ENCODE measurements at places on chromosomes 4 and X.

GRCh38 chr4:173827707-173828106, 297.7 kb upstream of the HAND2 start:
- DNase-seq, result no peak

GRCh38 chr4:183657564-183657963, 1.4 kb downstream of the RWDD4 start:
- DNase-seq, result no peak

DNA sequence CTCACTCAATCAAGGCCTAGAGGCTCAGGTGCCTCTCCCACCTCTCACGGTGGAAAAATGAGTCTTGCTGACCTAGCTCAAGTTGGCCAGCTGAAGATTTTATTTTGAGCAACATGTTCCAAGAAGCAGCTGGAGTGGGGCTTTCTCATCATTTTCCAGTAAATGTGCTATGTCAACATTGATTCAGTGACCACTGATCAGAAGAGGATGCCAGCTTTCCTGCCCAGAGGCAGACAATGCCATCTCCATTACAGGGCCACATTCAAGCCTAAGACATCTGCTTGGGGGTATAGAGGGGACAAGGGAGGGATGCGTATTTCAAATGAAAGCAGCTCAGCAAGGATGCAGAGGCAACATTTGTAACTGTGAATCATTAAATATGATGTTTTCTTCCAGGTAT, 3.0 kb downstream of the MEPE start:
- no peak for DNase-seq

DNA sequence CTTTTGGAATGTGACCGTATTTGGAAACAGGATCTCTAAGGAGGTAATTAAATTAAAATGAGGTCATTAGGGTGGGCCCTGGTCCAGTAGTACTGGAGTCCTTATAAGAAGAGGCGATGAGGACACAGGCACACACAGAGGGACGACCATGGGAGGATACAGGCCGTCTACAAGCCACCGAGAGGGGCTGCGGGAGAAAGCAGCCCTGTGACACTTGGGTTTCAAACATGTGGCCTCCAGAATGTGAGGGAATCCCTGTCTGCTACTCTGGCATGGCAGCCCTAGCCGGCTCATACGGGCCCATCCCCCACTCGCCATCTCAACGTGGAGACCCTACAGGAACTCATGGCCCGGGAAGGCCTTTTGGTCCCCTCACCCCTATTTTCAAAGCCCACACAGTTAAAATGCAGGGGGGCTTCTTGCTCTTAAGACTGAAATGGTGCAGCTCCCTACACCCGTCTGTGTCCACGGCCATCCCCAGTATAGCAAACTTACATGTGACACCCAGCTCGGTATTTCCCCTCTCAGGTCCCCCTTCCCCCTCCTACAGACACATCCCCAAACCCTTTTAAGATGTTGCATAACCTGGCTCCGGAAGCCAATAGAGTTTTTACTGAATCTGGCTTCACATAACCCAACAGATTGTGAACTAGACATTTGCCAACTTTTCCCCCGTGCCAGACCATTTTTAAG, 124.1 kb upstream of the TBL1X start:
- peak; percentile 29 for DNase-seq

GRCh38 chrX:143945171-143945570, 61.3 kb downstream of the UBE2NL start:
- no peak for DNase-seq

DNA sequence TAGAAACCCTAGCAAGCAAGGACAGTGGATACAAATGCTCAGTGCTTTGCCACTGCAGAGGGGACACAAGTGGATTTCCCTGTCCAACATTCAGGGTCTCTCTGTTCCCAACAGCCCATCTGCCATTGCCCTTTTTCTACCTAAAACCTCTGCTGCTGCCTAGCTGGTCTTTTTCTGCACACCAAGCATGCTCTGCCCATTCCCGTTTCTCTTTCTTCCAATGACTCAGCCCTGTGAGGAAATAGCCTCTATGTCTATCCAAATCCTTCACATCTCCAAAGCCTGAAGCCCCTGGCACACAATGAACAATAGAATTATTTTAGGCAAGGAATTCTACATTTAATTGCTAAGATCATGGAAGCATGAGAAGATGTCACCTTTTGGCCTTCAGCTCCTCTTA, 5.7 kb upstream of the AMELX start:
- no peak for DNase-seq

DNA sequence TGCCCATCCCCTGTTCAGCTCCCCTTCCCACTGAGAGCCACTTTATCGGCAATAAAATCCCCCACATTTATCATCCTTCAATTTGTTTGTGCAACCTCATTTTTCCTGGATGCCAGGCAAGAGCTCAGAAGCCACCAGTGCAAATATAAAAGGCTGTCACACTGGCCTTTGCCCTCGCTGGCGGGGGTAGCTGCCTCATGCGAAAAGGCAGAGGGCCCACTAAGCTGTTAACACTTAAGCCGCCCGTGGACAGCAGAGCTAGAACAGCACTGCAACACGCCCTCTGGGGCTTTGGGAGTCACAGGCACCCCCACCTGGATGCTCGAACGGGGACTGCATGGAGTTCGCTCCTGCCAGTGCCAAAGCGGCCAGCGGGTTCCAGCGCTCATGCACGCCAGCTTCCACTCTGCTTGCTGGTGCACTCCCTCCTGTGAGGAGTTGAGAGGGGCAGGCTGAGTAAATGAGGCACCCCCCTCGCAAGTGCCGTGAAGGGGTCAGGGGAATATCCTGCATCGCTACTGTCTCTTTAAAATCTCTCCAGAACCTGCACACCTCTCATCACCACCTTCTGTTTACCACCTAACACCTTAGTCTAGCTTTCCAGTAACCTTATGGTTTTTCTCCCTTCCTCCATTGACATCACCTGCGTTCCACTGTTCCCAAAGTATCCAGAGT, 99.5 kb downstream of the SORBS2 start:
- no peak for DNase-seq

GRCh38 chr4:106450249-106450648, 81.7 kb upstream of the GIMD1 start:
- no peak for DNase-seq

GRCh38 chr4:107216379-107216778, 180.3 kb upstream of the DKK2 start:
- DNase-seq, result no peak

DNA sequence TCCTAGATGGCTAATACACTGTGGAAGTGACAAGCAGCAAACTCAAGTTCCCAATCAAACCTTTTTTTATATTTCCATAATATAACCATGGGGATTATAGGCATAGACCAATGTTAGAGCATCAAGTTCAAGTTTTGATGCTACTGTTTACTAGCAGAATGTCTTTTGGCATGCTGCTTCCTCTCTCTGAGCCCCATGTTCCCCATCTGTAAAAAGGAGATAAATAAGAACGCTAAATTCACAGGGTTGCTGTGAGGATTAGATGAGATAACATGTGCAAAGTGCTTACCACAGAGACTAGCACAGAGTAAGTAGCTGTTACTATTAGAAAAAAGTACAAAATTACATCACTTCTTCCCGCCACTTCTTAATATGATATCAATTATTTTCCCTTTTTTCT, 18.0 kb downstream of the MBNL3 start:
- DNase-seq, result no peak

DNA sequence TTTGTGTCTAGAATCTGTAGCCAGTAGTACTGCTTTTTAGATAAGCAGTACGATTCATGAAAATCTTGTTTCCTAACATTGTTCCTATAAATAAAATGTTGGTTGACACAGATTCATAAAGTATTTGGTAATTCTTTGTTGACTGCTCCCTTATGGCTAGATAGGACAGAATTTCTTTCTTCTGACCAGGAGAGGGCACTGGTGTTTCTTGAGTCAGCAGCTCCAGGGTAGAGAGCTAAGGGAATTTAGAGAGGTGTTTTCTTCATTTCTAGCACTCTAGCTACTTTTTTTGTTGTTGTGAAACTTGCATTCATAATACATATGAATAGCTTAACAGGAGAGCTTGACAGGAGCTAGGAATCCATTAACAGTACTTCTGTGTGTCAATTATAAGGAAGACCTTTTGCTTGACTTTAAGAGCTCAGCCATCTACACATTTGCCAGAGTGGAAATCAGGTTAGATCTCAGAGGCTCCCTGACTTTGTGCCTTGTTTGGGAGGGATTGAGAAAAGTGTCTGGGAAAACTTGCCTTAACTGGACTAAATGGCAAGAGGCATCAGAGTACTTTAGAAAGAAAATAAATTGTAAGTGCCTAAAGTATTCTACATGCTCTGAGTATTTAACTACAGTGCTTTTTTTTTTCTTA, 756.1 kb downstream of the SH3BGRL start:
- DNase-seq, result no peak

DNA sequence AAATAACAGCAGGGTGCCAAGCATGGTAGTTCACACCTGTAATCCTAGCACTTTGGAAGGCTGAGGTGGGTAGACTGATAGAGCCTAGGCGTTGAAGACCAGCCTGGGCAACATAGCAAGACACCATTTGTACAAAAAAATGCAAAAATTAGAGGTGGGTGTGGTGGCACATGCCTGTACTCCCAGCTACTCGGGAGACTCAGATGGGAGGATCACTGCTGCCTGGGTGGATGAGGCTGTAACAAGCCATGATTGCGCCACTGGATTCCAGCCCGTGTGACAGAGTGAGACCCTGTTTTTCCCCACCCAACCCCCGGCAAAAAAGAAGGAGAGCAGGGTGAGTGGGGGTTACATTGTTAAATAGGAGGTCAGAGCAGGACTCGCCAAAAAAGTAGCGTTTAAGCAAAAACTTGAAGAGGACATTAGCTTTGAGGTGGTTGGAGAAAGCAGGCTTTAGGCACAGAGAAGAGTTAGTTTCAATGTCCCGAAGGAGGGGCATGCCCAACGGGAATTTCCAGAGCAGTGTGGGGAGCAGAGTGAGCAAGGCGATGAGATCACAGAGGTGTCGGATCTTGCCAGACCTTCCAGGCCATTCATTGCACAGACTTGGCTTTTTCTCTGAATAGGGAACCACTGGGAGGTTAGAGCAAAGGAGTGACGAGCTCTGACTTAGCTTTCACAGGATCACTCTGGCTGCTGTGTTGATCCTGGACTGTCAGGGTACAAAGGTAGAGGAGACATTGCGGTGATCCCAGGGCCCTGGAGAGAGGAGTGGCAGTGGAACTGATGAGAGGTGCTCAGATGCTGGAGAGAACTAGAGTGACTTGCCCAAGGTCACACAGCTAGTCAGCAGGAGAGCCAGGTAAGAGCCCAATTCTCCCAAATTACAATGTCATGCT, 70.6 kb downstream of the TRAPPC11 start:
- no peak for DNase-seq

All from kidney (tissue), 22 donors.